ENCODE measurements at places on chromosomes 5 and 9. TPM values are rescaled to one million over a fixed set of nuclear protein-coding genes. Genes with fewer than 3 reads are reported as not detected.

GRCh38 chr5:1791176-1791575 lies 8.5 kb downstream of the MRPL36 start:
- H3K4me1 ChIP-seq: peaks cover 30% of the 10 kb centered on the region
- no peaks in the 10 kb centered on the region for H3K27me3 ChIP-seq
- no peak overlapping the region for H3K27ac ChIP-seq
- no peak for DNase-seq
- H3K36me3 ChIP-seq: peaks cover 5% of the 10 kb centered on the region

The FAM78A gene
- polyA plus RNA-seq: 30.7 TPM

The SVEP1 gene
- 20.5 TPM for polyA plus RNA-seq

- H3K27ac ChIP-seq: no peak overlapping the region
- H3K4me3 ChIP-seq: no peak overlapping the region
- peaks cover 9% of the 10 kb centered on the region for H3K27me3 ChIP-seq
- H3K36me3 ChIP-seq: no peaks in the 10 kb centered on the region
- DNase-seq: no peak
Measured at GRCh38 chr5:169571355-169571754, 12.2 kb upstream of the SPDL1 start.

DNA sequence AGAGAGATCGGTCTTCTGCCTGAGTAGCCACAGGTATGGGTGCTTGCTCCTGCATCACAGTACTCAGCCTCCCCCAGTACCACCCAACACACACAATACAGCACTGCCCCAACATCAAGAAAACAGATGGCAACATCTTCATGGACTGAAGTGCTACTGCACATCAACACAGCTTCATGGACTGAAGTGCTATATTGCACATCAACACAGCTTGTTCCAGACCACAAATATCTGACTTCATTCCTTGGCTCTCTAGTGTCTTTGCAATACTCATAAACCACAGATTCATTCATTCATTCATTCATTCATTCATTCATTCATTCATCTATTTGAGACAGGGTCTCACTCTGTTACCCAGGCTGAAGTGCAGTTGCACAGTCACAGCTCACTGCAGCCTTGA lies 31.1 kb upstream of the PCA3 start:
- no peak for DNase-seq
- no peaks in the 10 kb centered on the region for H3K4me1 ChIP-seq
- H3K27me3 ChIP-seq: peaks cover 2% of the 10 kb centered on the region
- no peak overlapping the region for H3K4me3 ChIP-seq

- peaks cover 62% of the 10 kb centered on the region for H3K4me1 ChIP-seq
- peak overlapping the region; percentile 49 for H3K27ac ChIP-seq
- DNase-seq: no peak
- H3K27me3 ChIP-seq: peaks cover 2% of the 10 kb centered on the region
Measured at GRCh38 chr5:179316111-179316551, 29.1 kb downstream of the ADAMTS2 start.

The PDLIM7 gene
- 321 TPM for polyA plus RNA-seq

DNA sequence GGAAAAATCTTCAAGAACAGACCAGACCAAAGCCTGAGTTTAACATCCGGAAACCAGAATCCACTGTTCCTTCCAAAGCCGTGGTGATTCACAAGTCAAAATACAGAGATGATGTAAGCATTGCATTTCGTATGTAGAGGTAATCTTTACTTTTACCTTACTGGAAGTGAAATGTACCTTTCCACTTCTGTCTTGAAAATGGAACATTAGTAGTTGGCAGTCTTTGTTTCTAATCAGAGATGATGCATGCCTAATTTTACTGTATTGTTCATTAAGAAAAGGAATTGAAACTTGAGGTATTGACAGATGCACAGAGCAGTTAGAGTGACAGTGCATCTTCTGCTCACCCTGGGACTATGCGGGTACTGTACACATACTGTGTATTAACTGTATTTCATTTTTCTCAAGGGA lies 34.6 kb downstream of the HABP4 start:
- no peak overlapping the region for H3K4me3 ChIP-seq
- no peak for DNase-seq
- no peaks in the 10 kb centered on the region for H3K27me3 ChIP-seq
- no peak overlapping the region for H3K27ac ChIP-seq
- peaks cover 11% of the 10 kb centered on the region for H3K4me1 ChIP-seq

- no peak overlapping the region for H3K27ac ChIP-seq
- H3K36me3 ChIP-seq: no peaks in the 10 kb centered on the region
- no peak overlapping the region for H3K4me3 ChIP-seq
Measured at GRCh38 chr5:64914396-64914795, 145.7 kb downstream of the CWC27 start.

GRCh38 chr9:99231711-99232110 lies 9.6 kb downstream of the SEC61B start:
- DNase-seq: no peak
- no peak overlapping the region for H3K27ac ChIP-seq
- H3K4me3 ChIP-seq: no peak overlapping the region
- no peaks in the 10 kb centered on the region for H3K4me1 ChIP-seq
- H3K27me3 ChIP-seq: no peaks in the 10 kb centered on the region

- no peak overlapping the region for H3K4me3 ChIP-seq
- no peaks in the 10 kb centered on the region for H3K36me3 ChIP-seq
- H3K27me3 ChIP-seq: no peaks in the 10 kb centered on the region
Measured at GRCh38 chr9:116144555-116144954, 9.0 kb upstream of the PAPPA start.

The BARHL1 gene
- polyA plus RNA-seq: not detected

The HMMR gene
- 10.0 TPM for polyA plus RNA-seq

GRCh38 chr5:116521173-116521872 lies 53.3 kb downstream of the SEMA6A start:
- H3K27ac ChIP-seq: peak overlapping the region; percentile 81
- peak; percentile 98 for DNase-seq
- no peaks in the 10 kb centered on the region for H3K27me3 ChIP-seq
- H3K36me3 ChIP-seq: no peaks in the 10 kb centered on the region
- no peak overlapping the region for H3K4me3 ChIP-seq
- H3K4me1 ChIP-seq: peaks cover 35% of the 10 kb centered on the region

DNA sequence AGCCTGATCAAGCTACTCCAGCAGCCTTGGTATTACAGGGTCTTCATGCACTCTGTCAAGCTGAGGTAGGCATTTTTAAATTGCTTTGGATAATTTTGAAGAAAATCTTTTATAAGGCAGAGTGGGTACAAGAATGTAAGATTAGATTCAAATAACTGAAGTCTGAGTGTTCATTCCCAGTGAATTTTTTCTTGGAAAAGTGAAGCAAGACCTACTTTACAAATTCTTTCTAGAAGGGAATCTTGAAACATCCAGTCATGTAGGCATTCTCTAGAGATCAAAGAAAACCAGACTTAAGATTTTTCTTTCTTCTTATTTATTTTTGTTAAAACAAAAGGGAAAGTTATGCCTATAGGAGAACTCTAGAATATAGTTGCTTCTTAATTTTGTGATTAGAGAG lies 139.0 kb downstream of the FOCAD start:
- no peak overlapping the region for H3K4me3 ChIP-seq
- H3K36me3 ChIP-seq: peaks cover 2% of the 10 kb centered on the region
- no peaks in the 10 kb centered on the region for H3K4me1 ChIP-seq

DNA sequence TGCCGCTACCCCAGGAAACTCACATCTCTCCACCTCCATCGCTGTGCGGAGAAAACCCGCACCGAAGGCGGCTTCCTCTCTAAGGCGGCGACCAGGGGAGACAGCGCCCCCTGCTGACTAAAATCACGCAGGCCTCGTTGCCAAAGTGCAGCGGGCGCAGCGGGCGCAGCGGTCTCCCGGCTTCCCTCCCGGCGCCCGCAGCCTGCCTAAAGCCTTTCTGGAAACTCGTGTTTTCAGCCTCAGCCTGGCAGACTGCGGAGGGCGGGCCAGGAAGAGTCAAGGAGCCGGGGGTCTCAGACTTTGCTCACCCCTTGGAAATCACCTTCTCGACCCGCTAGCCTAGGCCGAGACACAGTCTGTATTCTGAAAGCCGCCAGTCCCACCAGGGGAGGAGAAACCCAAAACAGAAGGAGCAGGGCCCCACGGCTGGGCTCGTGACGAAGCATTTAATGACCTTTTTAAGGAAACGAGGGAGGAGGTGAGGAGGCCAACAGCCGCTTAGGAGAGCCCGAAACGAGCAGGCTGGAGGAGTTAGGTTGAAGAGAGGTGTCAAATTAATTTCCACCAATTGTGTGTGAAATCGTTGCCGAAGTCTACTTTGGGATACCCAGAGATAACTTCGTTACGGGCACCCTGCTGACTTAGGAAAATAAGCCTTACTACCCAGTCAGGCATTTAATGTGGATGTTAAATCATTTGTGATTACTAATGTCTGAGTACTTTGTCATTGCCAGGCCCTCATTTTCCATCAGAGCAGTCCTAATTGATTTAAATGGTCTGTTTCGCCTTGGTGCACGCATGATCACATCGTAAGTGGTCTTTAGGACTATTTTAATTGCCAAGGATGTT lies 7.3 kb upstream of the FOXB2 start:
- H3K4me1 ChIP-seq: peaks cover 37% of the 10 kb centered on the region
- DNase-seq: peak; percentile 55
- H3K36me3 ChIP-seq: no peaks in the 10 kb centered on the region

GRCh38 chr9:90458485-90458884 lies 184.1 kb downstream of the DIRAS2 start:
- no peaks in the 10 kb centered on the region for H3K36me3 ChIP-seq
- no peak for DNase-seq
- no peaks in the 10 kb centered on the region for H3K4me1 ChIP-seq
- H3K4me3 ChIP-seq: no peak overlapping the region
- H3K27ac ChIP-seq: no peak overlapping the region
- no peaks in the 10 kb centered on the region for H3K27me3 ChIP-seq

GRCh38 chr5:98401656-98402055 lies 371.8 kb upstream of the RGMB start:
- H3K27ac ChIP-seq: no peak overlapping the region
- H3K4me1 ChIP-seq: peaks cover 4% of the 10 kb centered on the region
- no peak overlapping the region for H3K4me3 ChIP-seq
- DNase-seq: peak; percentile 24

GRCh38 chr5:134538296-134538695 lies 12.8 kb downstream of the JADE2 start:
- DNase-seq: no peak
- no peaks in the 10 kb centered on the region for H3K4me1 ChIP-seq
- no peaks in the 10 kb centered on the region for H3K36me3 ChIP-seq
- no peak overlapping the region for H3K4me3 ChIP-seq
- H3K27ac ChIP-seq: no peak overlapping the region

The TTLL11 gene
- polyA plus RNA-seq: 20.4 TPM

GRCh38 chr5:123879071-123879470 lies 367.1 kb downstream of the CSNK1G3 start:
- H3K27ac ChIP-seq: no peak overlapping the region
- H3K4me3 ChIP-seq: no peak overlapping the region
- H3K27me3 ChIP-seq: no peaks in the 10 kb centered on the region
- no peaks in the 10 kb centered on the region for H3K36me3 ChIP-seq

The DDX4 gene
- not detected for polyA plus RNA-seq

GRCh38 chr5:113145757-113146387 lies 169.3 kb downstream of the DCP2 start:
- no peaks in the 10 kb centered on the region for H3K27me3 ChIP-seq
- H3K27ac ChIP-seq: no peak overlapping the region
- H3K4me3 ChIP-seq: no peak overlapping the region

Measured in muscle of leg (tissue), 16 donors.